ENCODE measurements at places on chromosomes 5 and 9. TPM values are rescaled to one million over a fixed set of nuclear protein-coding genes. Genes with fewer than 3 reads are reported as not detected.

The DMRT3 gene
- not detected for polyA plus RNA-seq

The IL4 gene
- not detected for polyA plus RNA-seq

The GARIN3 gene
- not detected for polyA plus RNA-seq

The DDX46 gene
- 91.4 TPM for polyA plus RNA-seq

The EXOC3 gene
- 13.8 TPM for polyA plus RNA-seq

The STOM gene
- polyA plus RNA-seq: 29.4 TPM

The MRPS30 gene
- 86.1 TPM for polyA plus RNA-seq

The TXNDC8 gene
- not detected for polyA plus RNA-seq

The SLC6A3 gene
- 0.76 TPM for polyA plus RNA-seq

The MSMP gene
- polyA plus RNA-seq: 0.57 TPM

The KIF27 gene
- 8.2 TPM for polyA plus RNA-seq

The IL33 gene
- polyA plus RNA-seq: not detected
